ENCODE measurements at places on chromosomes 2 and 18.

DNA sequence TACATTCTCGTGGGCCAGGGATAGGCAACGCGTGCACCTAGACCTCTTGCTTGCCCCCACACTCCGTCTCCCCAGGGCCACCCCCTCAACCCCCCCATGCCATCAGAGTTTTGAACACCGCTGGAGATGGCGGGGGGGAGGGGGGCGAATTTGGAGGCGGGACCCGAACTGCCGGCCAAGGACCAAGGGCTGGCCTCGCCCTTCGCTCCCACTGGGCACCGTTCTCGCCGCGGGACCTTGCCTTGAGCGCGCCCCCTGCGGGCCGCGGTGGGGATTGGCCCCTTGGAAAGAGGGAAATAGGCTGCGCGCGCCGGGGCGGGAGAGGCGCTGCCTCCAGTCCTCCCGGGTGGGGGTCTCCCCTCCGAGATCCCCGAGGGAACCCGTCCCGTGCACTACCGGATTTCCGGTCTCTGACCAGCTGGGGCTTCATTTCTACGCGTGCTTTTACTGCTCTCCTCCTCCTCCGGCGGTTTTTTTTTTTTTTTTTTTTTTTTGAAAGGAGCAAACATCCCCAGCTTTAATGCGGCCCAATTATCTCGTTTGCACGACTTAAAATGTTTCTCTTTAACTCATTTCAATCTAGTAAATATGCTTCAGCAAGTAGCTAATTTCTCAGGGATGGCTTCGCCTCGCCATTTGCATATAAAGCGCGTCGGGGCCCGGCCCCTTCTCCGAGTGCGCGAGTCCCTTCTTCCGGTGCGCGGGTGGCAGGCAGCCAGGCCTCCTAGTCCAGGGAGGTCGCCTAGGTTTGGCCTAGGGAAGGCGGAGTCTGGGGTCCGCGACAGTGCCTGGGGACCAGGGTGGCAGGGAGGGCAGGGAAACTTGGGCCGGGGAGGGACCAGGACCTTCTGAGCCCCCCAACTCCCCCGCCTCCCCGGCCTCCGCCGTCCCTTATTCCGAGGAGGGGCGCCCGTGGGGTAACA is 10.0 kb upstream of the GBX2 start:
- peak overlapping the region; percentile 40 for H3K4me3 ChIP-seq
- peaks cover 13% of the 10 kb centered on the region for H3K4me1 ChIP-seq
- DNase-seq = peak; percentile 73
- no peak overlapping the region for H3K27ac ChIP-seq

- no peaks in the 10 kb centered on the region for H3K27me3 ChIP-seq
- no peaks in the 10 kb centered on the region for H3K36me3 ChIP-seq
- no peak overlapping the region for H3K4me3 ChIP-seq
- H3K4me1 ChIP-seq = no peaks in the 10 kb centered on the region
Measured at GRCh38 chr2:120857931-120858330, 122.3 kb downstream of the GLI2 start.

GRCh38 chr2:65479524-65479923 is 47.1 kb upstream of the SPRED2 start:
- H3K4me3 ChIP-seq = no peak overlapping the region
- H3K27ac ChIP-seq = no peak overlapping the region
- H3K27me3 ChIP-seq = peaks cover 3% of the 10 kb centered on the region

DNA sequence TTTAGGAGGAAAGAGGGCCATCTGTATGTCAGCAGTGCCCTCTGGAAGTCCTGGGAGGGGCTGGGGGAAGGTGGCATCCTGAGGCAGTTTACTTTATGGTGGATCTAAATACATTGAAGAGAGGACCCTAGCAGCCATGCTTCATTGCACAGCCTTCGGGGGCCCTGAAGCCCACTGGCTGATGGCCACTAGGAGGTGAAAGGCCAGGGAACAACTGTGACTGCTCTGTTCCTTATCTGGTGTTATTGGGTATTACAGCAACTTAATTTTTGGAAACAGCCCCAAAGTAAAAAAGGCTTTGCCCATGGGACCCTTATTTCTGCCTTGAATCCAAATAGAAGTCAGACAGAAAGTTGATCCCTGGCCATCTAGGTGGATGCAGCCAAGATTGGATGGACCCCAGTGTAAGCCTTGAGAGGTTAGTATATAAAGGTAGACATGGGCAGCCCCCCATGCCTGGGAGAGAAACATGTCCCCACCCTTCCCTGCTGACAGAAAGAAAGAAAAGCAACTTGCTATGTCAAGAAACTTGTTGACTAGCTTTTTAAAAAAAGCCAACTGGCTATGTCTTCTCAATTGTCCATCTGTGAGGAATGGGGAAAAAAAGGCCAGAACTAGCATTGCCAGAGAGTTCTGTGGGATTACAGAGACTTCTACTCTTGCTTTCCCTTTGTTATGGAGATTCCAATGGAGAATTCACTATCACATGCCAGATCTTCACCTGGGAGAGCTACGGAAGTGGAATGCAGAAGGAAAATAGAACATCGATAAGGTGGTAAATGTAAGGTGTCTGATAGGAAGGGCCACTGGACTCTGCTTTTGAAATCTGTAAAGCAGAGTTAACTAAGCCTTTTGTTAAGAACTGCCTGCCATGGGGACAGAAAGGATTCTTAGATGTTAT is 58.6 kb upstream of the OSR1 start:
- H3K36me3 ChIP-seq = no peaks in the 10 kb centered on the region
- H3K27ac ChIP-seq = no peak overlapping the region
- peaks cover 15% of the 10 kb centered on the region for H3K27me3 ChIP-seq
- no peak overlapping the region for H3K4me3 ChIP-seq

GRCh38 chr2:177518754-177519153 is 126.2 kb downstream of the AGPS start:
- H3K4me1 ChIP-seq = no peaks in the 10 kb centered on the region
- H3K27me3 ChIP-seq = no peaks in the 10 kb centered on the region
- peaks cover 17% of the 10 kb centered on the region for H3K36me3 ChIP-seq
- no peak for DNase-seq

- no peak overlapping the region for H3K27ac ChIP-seq
- no peaks in the 10 kb centered on the region for H3K36me3 ChIP-seq
- peak overlapping the region; percentile 35 for H3K4me3 ChIP-seq
- DNase-seq = peak; percentile 71
- H3K27me3 ChIP-seq = peaks cover 62% of the 10 kb centered on the region
Measured at GRCh38 chr2:170716851-170717598, 1.9 kb downstream of the SP5 start.

GRCh38 chr2:229027353-229028105 is 243.6 kb downstream of the PID1 start:
- H3K27me3 ChIP-seq = no peaks in the 10 kb centered on the region
- H3K27ac ChIP-seq = no peak overlapping the region
- H3K36me3 ChIP-seq = no peaks in the 10 kb centered on the region
- no peak for DNase-seq
- H3K4me3 ChIP-seq = no peak overlapping the region

- H3K4me1 ChIP-seq = no peaks in the 10 kb centered on the region
- no peak overlapping the region for H3K4me3 ChIP-seq
- H3K27ac ChIP-seq = no peak overlapping the region
- DNase-seq = no peak
- no peaks in the 10 kb centered on the region for H3K27me3 ChIP-seq
- H3K36me3 ChIP-seq = no peaks in the 10 kb centered on the region
Measured at GRCh38 chr2:55500025-55500424, 19.5 kb upstream of the CFAP36 start.

GRCh38 chr2:201983800-201984199 is 49.9 kb upstream of the FZD7 start:
- peaks cover 2% of the 10 kb centered on the region for H3K27me3 ChIP-seq
- no peak overlapping the region for H3K4me3 ChIP-seq
- no peak for DNase-seq
- H3K4me1 ChIP-seq = no peaks in the 10 kb centered on the region
- no peaks in the 10 kb centered on the region for H3K36me3 ChIP-seq

DNA sequence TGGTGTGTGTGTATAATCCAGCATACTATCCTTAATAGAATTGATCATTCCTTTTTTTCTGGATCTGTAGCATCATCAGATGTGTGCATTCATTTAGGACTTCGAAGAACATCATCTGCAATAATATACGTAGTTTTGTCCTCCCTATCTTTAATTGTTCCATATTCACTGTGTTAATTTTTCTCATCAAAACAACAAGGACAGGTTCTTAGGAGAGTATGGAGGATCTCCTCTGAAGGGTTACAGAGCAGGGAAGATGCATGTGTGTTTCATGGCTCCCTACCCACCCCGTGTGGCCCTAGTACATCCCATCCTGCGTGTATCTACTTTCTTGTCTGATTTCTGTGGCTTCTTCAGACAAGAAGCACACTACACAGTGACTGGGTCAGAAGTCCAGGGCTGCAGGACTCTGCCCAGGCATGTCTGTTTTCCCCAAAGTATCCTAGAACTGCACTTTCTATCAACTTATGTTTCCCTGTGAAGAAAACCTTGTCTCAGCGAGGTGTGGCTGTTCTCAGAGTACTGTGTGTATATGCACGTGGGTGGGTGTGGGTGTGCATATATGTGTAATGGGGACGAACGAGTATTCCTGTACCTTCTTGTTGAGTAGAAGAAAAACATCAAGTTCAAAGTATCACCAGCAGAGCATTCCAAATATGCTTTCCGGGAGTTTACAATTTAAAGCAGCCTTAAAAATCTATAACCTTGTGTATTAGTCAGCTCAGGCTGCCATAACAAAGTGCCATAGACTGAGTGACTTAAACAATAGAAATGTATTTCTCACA is 220.4 kb upstream of the FOSL2 start:
- no peak overlapping the region for H3K4me3 ChIP-seq
- no peak overlapping the region for H3K27ac ChIP-seq
- H3K4me1 ChIP-seq = no peaks in the 10 kb centered on the region
- no peaks in the 10 kb centered on the region for H3K27me3 ChIP-seq
- H3K36me3 ChIP-seq = peaks cover 14% of the 10 kb centered on the region
- no peak for DNase-seq

DNA sequence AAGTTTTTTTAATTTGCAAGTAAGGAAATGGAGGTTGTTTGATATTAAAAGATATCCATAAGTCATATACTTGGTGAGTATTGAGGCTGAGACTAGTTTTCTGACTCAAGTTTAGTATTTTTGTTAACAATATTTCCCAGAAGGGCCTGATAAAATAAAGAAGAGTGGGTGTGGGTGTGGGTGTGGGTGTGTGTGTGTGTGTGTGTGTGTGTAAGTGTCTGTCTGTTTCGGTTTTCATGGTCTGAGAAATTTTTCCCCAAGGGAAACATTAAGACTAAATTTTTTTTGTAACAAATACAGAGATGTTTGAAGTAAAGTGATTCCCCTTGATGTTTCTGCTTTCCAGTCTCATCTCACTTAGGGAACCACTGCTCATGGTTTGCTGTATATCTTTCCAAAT is 36.5 kb downstream of the PPM1B start:
- H3K27me3 ChIP-seq = no peaks in the 10 kb centered on the region
- H3K36me3 ChIP-seq = peaks cover 29% of the 10 kb centered on the region
- H3K27ac ChIP-seq = no peak overlapping the region
- peaks cover 46% of the 10 kb centered on the region for H3K4me1 ChIP-seq

DNA sequence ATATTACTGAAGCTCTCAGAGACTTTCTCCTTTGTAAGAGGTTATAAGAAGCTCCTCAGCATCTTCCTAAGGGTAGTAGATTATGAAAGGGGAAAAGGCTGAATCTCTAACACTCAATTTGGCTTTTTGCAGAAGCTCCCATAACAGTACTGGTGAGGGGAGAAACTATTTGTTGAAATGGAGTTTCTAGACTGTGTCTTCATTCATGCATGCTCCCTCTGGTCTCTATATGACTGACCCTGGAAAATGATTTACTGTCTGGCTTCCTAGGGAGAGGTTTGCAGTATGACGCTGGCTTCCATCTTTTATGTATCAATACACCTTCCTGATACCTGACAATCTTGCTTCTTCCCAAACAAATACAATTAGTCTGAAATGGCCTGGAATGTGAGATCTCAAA is 63.9 kb downstream of the LDAH start:
- H3K27ac ChIP-seq = no peak overlapping the region
- no peak for DNase-seq
- H3K36me3 ChIP-seq = peaks cover 50% of the 10 kb centered on the region
- H3K4me1 ChIP-seq = peaks cover 12% of the 10 kb centered on the region
- no peaks in the 10 kb centered on the region for H3K27me3 ChIP-seq
- no peak overlapping the region for H3K4me3 ChIP-seq

- peak; percentile 77 for DNase-seq
- H3K4me1 ChIP-seq = peaks cover 7% of the 10 kb centered on the region
- peaks cover 2% of the 10 kb centered on the region for H3K27me3 ChIP-seq
- H3K27ac ChIP-seq = no peak overlapping the region
- H3K4me3 ChIP-seq = no peak overlapping the region
Measured at GRCh38 chr2:168336786-168337388, 89.5 kb upstream of the STK39 start.

- no peaks in the 10 kb centered on the region for H3K27me3 ChIP-seq
- peaks cover 13% of the 10 kb centered on the region for H3K4me1 ChIP-seq
- no peak for DNase-seq
- no peak overlapping the region for H3K4me3 ChIP-seq
Measured at GRCh38 chr2:207975921-207976320, 49.4 kb downstream of the PLEKHM3 start.

- H3K4me1 ChIP-seq = peaks cover 5% of the 10 kb centered on the region
- no peak overlapping the region for H3K4me3 ChIP-seq
- no peak for DNase-seq
- peaks cover 4% of the 10 kb centered on the region for H3K27me3 ChIP-seq
- H3K27ac ChIP-seq = no peak overlapping the region
Measured at GRCh38 chr2:48161628-48162027, 255.3 kb upstream of the FBXO11 start.

- DNase-seq = no peak
- H3K4me3 ChIP-seq = no peak overlapping the region
- no peaks in the 10 kb centered on the region for H3K36me3 ChIP-seq
Measured at GRCh38 chr2:70648961-70649360, 95.3 kb upstream of the TGFA start.

DNA sequence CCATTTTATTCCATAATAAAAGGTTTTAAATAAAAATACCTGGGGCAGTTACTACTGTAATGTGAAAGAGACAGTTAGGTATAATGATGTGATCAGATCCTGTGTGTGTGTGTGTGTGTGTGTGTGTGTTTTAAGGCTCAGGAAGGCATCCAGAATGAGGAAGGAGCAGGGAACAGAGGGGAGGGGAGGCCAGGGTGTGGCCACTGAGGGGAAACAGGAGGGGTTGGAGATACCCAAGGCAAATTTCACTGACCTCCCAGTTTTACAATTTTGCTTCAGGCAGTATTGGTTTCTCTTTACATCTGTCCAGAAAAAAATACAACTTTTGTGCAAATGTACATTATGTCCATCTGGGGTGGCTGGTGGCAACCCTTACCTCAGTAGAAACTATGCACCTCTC is 163.5 kb upstream of the FBXO11 start:
- H3K4me1 ChIP-seq = no peaks in the 10 kb centered on the region
- H3K27me3 ChIP-seq = peaks cover 7% of the 10 kb centered on the region
- no peak overlapping the region for H3K27ac ChIP-seq
- no peak for DNase-seq
- H3K4me3 ChIP-seq = no peak overlapping the region
- H3K36me3 ChIP-seq = no peaks in the 10 kb centered on the region

DNA sequence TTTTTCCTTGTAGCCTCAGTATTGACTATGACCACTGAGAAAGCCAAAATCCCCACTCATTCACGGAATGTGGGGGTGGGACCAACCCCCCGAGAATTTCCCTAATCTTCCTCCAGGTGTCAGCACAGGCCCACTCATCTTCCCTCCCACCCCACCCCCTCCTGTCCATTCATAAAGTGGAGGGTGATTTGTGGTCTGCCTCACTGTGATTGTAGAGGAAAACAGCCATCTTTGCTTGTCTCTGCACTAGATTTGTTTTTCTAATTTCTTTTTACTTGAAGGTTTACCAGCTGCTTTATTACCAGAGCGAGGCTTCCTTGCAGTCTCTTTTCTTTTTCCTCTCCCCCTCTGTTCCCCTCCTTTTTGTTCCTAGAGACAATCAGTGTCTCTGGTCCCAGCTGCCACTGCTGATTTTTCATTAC is 171.8 kb downstream of the ICOS start:
- H3K4me3 ChIP-seq = peak overlapping the region; percentile 58
- peaks cover 75% of the 10 kb centered on the region for H3K4me1 ChIP-seq
- H3K27ac ChIP-seq = peak overlapping the region; percentile 92
- peaks cover 2% of the 10 kb centered on the region for H3K27me3 ChIP-seq

Data from activated CD4-positive, alpha-beta T cell treated with anti-CD3 and anti-CD28 coated beads for 36 hours (primary cell).